ENCODE measurements at places on chromosomes 3 and 15.

DNA sequence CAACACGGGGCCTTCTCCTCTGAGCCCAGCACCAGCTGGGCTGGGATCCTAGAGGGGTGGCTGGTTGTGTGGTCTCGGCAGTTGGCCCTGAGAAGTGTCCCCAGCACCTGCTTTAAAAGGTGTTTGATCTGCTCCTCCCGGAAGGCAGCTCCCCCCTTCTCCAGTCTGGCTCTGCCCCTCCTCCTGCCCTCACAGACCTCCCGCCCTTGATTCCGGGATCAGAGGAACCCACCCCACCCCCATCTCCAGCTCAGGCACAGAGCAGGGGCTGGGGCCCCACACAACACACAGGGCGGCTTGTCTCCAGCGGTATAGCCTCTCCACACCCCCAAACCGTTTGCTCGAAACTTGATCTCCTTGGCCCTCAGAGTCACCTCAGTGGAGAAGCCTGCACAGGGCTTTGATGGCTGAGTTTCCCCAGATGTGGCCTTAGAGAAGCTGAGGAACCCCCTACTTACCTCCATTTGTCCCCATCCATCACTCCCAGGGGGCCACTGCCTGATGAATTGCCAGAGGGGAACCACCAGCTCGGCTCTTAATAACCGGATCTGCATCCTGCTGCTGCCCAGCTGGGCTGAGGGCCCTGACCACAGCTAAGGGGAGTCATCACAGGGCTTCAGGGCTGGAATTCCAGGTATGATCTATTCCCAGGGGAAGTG, 6.4 kb upstream of the STRA6 start:
- DNase-seq: no peak

DNA sequence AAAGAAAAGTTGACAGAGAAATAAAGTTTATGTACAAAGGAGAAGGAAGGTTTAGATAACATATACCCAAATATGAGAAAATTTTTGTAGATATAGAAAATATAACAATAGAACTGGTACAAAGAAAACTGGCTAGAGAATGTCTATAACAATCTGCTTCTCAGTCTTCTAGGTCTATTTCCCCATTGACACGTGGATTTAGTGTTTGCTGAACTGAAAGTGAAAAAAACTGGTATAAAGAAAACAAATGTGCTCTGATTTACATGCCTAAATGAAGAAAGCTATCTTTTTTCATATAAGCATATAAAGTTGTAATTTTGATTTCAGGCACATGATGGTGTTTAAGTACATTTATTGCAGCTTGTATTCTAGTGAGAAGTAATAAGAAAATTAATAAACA, 9.8 kb downstream of the KCNMB2 start:
- DNase-seq: no peak

- no peak for DNase-seq
Measured at GRCh38 chr3:189363590-189364255, 192.0 kb downstream of the TPRG1 start.

DNA sequence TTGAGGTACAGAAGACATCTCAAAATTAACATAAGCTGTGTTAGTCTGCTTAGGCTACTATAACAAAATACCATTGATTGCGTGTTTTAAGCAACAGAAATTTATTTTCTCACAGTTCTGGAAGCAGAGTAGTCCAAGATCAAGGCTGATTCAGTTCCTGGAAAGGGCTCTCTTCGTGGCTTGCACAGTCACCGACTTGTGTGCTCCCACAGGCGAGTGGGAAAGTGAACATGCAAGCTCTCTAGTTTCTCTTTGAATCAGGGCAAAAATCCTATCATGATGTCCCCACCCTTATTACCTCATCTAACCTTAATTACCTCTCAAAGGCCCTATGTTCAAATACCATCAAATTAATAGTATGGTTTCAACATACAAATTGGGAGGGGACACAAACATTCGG, 505.9 kb downstream of the ZIC1 start:
- no peak for DNase-seq

DNA sequence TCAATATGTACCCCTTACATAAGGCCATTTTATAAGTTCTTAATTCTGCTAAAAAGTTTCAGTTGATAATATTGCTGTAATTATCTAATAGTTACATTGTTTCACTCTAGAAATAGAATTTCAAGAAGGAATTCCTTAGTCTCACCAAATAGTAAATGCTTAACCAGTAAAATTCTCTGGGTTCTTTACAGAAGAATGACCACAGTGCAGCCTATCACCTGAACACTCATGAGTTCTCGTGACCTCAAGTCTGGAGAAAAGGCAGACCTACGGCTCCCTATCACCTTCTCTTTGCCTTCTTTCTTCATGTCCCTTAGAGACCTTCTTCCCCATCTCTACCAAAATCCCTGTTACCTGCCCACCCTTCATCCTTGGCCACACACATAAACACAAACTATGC, 30.9 kb downstream of the CCDC191 start:
- DNase-seq: no peak

- DNase-seq: no peak
Measured at GRCh38 chr3:103617961-103618360, 1183.1 kb downstream of the ZPLD1 start.

GRCh38 chr3:147582642-147583041, 173.5 kb downstream of the ZIC1 start:
- no peak for DNase-seq

DNA sequence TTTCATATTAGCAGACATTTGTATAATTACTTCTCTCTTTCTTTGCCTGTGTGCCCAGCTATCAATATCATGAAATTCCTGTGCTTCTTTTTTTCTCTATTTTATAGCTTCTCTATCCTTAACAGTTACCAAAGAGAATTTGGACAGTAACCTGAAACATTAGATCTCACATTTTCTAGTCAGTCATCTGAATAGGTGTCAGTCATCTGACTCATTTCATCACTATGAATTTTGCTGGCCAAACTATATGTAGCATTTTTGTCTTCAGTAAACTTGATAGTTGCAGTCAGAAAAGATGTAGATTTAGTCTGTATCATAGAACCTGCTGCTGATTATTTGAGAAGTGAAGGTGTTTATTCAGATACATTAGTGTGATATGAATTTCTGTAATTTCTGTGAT, 52.6 kb downstream of the HMG20A start:
- no peak for DNase-seq

- DNase-seq: no peak
Measured at GRCh38 chr3:191238321-191238817, 39.3 kb downstream of the OSTN start.

GRCh38 chr3:12782172-12782815, 14.2 kb upstream of the CAND2 start:
- no peak for DNase-seq

DNA sequence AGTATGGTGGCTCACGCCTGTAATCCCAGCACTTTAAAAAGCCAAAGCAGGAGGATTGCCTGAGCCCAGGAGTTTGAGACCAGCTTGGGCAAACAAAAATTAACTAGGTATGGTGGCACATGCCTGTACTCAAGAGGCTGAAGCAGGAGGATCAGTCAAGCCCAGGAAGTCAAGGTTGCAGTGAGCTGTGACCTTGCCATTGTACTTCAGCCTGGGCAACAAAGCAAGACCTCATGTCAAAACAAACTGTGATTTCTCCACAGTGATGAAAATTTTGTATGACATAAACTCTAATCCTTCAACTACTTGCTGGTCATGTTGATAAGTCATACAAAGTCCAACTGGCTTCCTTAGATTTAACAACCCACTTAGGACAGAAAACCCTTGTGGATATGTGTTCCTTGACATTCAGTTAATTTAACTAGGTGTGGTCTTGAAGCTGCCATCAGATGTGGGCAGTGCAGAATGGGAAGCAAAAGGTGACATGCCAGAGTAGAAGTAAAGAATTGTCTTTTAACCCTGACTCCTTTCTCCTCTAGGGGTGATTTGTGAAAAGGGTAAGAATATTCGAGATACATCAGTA, 263.3 kb downstream of the PTPRG start:
- DNase-seq: no peak

DNA sequence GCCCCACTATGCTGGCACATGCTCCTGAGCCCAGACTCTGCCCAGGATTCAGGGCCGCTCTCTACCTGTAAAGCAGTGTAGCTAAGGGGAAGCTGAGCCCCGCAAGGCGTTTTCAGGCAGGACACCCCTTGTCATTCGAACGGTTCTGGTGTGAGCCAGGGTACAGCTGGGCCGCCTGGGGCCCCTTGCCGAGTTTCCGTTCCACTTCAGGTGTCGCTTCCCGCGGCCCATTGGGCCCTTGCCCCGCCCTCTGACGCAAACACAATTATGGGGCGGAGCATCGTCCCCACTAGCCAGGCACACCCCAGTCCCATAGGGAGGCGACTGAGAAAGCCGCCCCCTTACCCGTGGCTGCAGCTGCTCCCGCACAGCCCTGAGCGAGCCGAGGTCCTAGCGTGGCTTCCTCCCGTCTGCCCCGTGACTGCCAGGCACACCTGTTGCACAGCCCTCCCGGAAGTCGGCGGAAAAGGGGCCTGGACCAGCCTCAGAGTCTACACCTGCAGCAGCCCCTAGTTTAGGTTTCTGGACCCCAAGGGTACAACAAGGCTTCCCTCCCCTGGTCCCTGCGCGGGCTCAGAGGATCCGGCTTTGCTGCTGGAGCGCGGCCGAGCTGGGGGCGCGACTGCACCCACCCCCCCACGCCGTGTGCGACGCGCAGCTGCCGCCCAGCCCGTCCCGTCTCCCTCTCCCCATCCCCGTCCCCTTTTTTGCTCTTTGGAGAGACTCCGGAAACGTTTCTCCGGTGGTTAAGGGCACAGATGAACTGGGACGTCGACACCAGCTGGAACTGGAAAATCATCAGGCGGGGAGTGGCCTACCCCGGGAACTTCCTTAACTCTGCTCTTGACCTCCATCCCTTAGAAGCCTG, at the start of gene PLSCR2:
Gene PLSCR2, minus strand, starts transcription at position 412 of the 868 bp plus-strand sequence. CDS start 9,657 bp downstream, outside the sequence.
- peak; percentile 70 for DNase-seq

GRCh38 chr15:94815110-94815731, 583.9 kb downstream of the MCTP2 start:
- DNase-seq: no peak

DNA sequence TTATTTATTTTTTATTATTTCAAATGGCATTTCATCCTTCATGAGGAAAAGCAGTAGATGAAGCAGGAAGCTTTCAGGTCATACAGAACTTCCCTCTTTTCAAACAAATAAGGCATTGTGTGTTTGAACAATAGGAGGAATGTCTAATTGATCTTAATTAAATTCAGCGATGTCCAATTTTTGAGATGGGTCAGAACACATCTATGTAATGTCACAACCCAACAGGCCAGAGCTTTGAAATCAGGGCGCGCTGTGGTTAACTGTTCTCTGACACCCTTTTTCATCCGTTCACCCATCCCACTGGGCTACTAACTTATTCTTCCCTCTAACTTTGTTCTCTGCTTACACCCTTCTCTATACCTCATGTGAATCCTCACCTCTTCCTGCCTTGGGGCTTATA, 510.5 kb downstream of the FOXP1 start:
- DNase-seq: no peak

DNA sequence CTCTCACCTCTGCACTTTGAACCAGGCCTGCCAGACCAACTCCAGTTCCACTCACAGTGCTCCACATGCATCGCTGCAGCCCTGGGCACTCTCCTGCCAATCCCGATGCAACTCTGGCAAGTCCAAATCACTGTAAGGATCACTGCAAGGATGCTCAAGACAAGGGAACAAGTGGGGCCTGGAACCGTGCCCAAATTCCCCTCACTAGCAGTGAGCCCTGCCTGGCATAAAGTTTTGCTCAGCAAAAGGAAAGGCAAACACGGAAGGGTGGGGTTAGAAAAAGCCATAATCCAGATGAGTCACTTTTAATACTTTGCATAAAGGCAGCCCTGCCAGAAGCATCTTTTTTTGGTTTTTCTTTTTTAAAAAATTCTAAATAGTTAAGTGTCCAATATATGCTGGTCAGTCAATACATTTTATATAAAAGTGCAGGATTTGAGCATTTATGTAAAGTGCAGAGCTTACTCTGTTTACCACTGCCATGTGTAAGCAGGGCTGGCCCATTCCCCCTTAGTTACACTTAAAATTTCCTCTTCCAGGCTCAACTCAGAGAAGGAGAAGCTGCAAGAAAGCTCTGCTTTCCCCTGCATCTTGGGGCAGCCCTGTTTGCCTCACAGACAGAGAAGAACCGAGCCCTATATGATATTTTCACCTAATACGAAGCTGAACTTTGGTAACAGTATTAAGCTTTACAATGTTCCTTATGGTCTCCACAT, 102.2 kb downstream of the CD47 start:
- DNase-seq: peak; percentile 9

DNA sequence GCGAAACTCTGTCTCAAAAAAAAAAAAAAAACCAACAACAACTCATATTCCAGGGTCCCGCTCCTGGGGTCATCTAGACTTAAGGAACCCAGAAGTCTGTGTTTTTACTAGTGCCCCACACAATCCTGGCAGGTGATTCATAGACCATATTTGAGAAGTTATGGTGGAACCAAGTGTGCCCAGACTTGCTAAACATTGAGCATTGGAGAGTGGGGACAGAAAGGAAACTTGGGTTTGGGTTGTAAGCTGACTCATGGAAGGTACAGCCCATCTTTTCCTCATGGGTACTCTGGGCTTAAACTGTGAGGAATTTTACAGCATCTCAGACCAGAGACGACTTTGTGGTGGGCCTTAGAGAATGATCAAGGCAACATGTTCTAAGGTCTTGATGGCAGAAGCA, 18.3 kb upstream of the IGF2BP2 start:
- no peak for DNase-seq

GRCh38 chr15:73539212-73540128, 93.7 kb downstream of the NPTN start:
- no peak for DNase-seq

DNA sequence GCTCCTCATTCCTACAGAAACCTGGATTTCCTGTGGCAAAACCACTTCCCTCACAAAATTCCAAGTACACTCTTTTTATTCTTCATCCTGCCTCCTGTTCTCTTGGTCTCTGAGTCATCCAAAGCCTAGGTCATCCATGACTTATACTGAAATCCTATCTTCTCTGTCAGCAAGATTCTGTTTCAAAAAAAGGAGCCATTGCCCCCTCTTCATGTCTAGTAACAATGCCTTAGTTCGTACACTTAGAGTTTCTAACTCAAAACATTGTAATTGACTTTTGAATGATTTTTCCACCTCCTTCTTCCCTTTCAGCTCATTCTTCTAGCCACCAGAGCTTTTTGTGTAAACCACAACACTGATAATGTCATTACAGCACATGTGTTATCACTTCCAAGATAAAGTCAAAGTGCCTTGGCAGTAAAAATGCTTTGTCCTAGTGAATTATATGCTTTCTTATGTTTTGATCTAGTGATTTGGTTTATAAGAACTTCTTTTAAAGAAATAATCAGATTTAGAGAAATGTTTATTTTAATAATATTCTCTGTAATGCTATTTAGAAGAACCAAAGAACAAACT, 256.5 kb upstream of the NECTIN3 start:
- no peak for DNase-seq

DNA sequence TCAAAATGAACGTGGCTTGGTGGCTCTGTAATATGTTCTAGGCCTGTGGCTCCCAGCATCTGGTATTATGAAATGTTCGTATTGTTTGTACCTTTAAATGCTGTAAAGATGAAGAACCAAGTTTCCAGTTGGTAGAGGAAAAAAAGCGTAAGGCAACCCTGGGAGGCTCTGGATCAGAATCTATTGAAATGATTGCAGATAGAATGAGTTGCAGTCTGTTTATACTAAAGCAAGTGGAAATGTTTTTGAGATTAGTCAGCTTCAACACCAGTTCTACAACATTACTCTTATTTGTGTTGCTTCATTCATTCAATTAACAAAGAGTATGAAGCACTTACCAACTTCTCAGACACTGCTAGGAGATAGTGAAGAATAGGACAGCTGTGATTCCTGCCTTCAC, 5.3 kb downstream of the ARL6IP5 start:
- no peak for DNase-seq

GRCh38 chr3:89411201-89411600, 303.8 kb downstream of the EPHA3 start:
- no peak for DNase-seq

All from left forelimb (tissue), 1 donor.